ENCODE measurements at places on chromosomes 3 and 15.

- no peak for DNase-seq
Observed at GRCh38 chr15:41966414-41966812, 5.9 kb downstream of the EHD4 start.

- DNase-seq, result no peak
Observed at GRCh38 chr15:95416576-95416975, 913.9 kb upstream of the NR2F2 start.

DNA sequence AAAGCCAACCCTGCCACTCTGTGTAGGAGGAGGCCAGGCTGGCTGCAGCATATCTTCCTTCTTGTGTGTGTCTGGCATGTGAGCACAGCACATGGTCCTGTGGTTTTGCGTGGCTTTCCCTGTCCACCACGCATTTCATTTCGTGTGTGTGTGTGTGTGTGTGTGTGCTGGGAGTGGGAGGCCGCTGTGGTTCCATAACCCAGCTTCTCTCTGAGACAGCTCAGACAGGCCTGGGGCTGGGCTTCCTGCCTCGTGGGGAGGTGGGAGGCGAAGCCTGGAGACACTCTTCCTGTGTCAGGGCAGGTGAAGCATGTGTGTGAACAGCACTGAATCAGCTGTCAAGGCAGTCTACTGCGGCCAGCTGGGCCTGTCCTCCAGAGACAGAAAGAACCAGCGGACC is 16.0 kb upstream of the MRPS22 start:
- no peak for DNase-seq

- no peak for DNase-seq
Observed at GRCh38 chr15:89531796-89532537, 35.6 kb upstream of the RHCG start.

DNA sequence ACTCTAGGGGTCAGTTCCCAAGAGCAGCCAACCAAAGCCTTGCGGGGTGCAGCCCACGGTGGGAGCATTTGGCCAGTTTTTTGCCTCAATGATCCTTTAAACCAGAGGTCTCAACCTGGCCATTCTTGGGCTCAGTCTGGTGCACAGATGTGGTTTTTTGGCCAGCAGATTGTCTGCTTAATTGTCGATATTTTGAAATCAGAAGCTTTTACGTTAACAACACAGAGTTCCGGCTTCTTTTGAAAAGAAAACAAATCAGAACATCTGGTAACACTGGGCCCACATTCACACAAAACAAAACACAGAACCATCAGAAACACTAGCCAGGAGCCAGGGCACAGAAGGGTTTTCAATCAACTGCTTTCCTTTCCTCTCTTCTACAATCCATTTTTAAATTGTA is 127.7 kb downstream of the XXYLT1 start:
- no peak for DNase-seq

GRCh38 chr3:32423956-32424557 is 32.4 kb downstream of the CMTM7 start:
- DNase-seq, result no peak

DNA sequence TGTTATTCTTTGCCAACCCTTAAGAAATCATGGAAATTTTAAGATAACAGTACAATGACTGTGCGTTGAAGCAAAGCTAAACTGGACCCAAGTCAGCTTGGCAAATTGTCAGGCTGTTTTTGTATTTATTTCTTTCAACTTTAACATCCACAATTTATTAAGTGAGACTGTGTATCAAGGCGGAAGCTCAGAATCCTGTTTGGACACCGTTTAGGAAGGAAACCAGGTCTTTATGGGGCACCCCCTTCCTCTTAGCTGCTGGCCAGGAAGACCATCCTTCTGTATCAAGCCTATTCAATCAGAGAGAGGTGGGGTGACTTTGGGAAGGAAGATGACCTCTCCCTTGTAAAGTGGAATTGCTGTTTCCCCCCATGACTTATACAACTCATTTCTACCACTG is 166.0 kb downstream of the MCTP2 start:
- no peak for DNase-seq

GRCh38 chr15:34119291-34119690 is 17.4 kb downstream of the PGBD4 start:
- DNase-seq, result no peak

DNA sequence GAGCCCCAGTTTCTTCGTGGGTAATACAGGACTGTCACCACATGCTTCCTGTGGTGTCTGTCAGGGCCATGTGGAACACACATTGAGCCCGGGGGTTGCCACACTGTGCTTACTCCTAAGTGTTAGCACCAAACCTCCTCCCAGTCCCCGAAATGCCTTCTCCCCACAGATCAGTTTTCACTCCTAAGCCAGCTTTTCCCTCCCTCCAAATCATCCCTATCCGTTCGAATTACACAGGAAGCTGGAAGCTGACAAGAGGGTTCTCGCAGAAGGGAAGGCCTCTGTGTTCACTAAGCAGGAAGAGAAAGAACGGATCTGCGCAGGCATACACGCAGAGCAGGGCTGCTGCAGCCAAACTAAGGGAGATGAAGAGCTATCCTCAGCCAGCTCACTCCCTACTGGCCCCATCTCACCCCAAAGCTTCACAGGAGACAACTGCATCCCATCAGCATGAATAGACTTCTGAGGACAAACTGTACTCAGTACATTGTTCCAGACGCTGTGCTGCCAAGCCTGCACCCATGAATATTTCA is 32.3 kb downstream of the XXYLT1 start:
- no peak for DNase-seq

DNA sequence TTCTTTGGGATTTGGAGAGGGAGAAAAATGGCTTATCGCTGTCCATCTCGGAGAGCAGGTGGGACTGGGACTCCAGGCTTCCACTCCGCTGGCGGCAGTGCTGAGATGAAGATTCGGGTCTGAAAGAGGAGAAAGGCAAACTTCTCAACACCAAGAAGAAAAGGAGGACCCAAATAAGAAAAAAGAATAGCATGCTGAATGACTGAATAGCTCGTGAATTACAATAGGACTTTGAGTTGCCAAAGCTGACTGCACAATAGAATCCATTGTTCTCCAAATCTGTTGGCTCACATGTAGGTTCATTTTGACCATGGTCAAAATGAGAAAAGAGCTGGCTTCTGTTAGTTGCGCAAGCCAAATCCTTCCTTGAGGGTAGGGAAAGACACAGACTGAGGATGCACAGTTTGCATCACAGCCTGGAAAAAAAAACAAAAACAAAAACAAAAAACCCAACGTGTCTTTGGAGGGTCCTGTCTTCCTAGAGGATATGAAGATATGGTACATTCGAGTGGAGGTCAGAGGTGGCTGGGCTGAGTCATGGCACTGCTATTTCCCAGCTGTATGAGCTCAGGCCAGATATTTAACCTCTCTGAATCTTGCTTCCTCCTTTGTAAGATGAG is 59.3 kb upstream of the LMOD3 start:
- peak; percentile 39 for DNase-seq

DNA sequence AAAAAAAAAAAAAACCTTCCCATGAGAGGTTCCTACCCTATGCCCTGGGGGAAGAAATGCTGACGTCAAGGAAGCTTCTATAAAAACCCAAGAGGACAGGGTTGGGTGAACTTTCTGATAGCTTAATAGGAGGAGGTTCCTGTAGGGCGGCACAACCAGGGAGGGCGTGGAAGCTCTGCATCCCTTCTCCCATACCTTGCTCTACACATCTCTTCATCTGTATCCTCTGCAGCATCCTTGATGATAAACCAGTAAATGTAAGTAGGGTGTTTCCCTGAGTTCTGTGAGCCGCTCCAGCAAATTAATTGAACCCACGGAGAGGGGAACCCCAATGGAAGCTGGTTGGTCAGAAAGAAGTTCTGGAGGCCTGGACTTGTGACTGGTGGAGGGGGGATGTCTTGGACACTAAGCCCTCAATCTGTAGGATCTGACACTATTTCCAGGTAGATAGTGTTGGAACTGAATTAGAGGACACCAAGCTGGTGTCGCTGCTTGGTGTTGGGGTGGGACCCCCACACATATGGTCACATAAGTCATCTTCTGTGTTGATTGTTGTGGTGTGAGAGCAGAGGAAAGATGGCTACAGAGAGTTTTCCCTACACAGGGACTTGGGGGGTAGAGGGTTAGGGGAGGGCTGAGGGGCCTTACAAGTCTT is 91.5 kb downstream of the ST6GAL1 start:
- no peak for DNase-seq

- DNase-seq, result peak; percentile 22
Observed at GRCh38 chr15:76840830-76841460, 64.2 kb downstream of the SCAPER start.

- peak; percentile 90 for DNase-seq
Observed at GRCh38 chr15:60118146-60118545, 114.0 kb downstream of the FOXB1 start.

DNA sequence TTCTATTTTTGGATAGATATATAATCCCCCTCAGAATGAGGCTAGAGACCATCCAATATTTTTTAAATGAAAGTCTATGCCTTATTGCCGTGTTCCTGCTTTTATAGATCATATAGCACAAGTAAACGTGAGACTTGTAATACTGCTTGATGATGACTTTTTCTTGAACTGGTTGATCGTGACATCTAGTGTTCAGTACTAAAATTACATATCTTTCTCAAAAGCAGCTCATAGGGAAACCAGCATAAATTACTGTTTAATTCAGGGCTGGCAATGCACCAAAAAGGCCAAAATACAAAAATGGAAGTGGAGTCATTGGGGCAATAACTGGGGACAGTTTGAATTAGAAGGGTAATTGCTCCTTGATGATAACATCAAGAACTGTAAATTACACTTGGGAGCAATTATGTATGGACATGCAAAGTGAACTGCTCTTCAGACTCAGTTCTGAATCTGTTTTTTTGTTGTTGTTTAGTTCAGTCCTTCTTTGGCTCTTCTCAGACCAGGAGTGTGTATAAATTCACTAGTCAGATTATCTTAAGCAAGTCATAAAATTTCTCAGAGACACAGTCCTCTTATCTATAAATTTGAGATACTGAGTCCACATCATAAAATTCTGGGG is 325.3 kb downstream of the THSD4 start:
- DNase-seq, result peak; percentile 28

DNA sequence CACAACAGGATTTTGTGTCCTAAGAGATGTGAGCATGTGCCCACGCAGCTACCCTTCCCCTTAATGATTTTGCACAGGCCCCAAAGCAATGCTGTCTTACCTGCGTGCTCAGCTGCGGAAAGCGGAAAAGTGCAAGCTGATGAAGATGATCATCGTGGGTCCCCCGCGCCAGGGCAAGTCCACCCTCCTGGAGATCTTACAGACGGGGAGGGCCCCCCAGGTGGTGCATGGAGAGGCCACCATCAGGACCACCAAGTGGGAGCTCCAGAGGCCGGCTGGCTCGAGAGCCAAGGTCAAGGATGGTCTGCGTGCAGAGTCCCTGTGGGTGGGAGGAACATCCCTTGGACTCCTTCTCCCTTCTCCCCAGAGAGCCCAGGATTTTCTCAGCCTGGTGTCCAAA is 103.1 kb downstream of the LRRK1 start:
- DNase-seq, result no peak

GRCh38 chr3:48738926-48739616 is 22.1 kb upstream of the IP6K2 start:
- no peak for DNase-seq

GRCh38 chr3:188218603-188219002 is 64.6 kb downstream of the LPP start:
- DNase-seq, result no peak

GRCh38 chr3:184316792-184317191 is 2.4 kb downstream of the EIF4G1 start:
- DNase-seq, result no peak

- DNase-seq, result peak; percentile 64
Observed at GRCh38 chr3:172142864-172143451, 103.6 kb downstream of the FNDC3B start.

DNA sequence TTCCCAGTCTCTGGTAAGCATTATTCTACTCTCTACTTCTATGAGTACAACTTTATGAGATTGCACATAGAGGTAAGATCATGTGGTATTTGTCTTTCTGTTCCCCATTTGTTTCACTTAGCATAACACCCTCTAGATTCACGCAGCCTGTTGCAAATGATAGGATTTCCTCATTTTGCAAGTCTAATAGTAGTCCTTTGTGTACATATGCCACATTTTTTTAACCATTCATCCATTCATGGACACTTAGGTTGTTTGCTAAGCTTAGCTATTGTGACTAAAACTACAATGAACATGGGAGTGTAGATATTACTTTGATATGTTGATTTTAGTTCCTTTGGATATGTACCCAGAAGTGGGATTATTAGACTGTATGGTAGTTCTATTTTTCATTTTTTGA is 717.9 kb upstream of the ALCAM start:
- DNase-seq, result no peak

DNA sequence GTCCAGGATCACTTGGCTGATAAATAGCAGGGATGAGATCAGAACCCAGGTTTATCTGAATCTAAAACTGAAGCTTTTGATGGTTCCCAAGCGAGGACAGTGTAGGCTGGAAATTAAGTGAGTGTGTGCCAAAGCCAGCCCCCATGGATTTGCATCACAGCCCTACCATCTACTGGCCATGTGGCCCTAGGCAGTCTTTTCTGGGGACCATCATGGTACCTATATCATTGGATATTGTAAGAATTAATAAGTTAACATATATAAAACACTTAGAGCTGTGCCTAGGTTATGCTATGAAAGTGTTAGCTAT is 32.8 kb upstream of the SSR3 start:
- DNase-seq, result no peak

GRCh38 chr3:52534281-52535183 is 875 bp upstream of the NT5DC2 start:
- peak; percentile 60 for DNase-seq

DNA sequence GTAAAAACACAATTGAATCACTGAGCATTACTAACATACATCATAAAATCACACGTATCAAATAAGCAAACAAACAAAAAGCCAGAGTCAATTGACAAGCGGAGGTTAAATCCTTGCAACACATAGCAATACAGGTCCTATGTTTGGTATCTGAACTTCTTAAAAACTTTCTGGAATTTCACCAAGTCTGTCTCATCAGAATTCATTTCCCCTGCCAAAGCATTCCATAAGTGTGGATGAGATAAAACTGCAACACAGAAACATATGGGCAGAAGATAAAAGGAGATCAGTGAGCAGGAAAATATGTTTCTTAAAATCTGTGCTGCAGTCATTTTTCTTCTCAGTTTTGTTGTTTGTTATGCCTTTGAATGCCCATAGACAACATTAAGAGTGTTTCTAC is 1155.5 kb downstream of the TBL1XR1 start:
- DNase-seq, result no peak

DNA sequence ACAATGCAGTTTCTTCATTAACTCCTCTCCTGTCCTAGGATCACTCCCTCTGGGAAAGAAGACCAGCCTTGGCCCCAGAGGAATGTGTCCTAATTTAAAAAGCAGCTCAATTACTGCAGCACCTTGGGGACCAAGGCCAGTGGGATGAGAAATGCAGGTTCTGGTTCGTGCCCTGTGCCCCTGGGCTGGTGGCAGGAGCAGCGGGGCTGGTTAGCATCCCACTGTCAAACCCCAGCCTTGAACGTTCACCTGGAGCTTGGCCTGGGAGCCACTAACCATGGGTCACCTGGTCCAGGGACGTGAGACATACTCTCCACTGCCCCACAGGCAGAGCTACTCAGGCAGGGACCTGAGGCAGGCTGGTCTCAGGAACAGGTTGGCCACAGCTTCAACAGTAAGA is 8.4 kb upstream of the RTP3 start:
- no peak for DNase-seq

DNA sequence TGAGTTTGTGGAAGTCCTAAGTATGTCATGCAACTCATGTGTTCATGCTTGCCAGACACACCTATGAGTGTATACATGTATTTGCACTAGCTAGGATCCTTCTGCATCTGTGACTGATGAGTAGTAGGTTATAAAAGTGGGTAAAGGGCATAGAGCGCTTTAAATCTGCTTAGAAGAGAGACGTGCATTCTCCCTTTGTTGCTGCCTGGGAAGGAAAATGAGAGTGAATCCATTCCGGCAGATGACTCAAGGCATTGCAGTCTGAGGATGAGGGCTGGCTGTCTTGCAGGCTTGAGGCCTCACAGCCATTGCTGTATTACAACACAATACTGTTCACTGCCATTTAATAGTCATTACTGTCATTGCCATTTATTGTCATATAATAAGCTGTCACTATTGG is 120.8 kb upstream of the UMPS start:
- DNase-seq, result no peak

All from neural progenitor cell (in vitro differentiated cells).